Amniotic stem cell (primary cell): ENCODE measurements at places on chromosomes 4 and X.

GRCh38 chr4:174869339-174869738 is 40.3 kb upstream of the GLRA3 start:
- DNase-seq = no peak

DNA sequence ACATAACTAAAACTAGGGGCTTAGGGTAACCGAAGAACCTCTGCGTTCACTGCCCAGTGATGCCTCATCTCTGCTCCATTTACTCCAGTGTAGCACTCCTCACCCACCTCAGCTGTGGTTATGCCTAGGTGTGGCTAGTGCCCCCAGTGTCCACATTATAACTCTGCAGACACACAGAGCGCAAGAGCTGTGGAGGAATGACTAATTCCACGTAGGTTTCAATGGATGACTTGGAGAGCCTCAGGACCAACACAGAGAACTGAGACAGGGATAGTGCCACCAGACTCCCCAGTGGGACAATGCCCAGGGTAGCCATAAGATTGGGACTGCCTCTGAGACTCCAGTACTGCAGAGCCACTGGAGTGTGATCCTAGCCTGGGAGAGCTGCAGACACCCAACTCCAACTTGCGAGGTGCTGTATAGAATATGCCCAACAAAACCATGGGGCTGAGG is 542.4 kb upstream of the DIPK2B start:
- DNase-seq = peak; percentile 57

DNA sequence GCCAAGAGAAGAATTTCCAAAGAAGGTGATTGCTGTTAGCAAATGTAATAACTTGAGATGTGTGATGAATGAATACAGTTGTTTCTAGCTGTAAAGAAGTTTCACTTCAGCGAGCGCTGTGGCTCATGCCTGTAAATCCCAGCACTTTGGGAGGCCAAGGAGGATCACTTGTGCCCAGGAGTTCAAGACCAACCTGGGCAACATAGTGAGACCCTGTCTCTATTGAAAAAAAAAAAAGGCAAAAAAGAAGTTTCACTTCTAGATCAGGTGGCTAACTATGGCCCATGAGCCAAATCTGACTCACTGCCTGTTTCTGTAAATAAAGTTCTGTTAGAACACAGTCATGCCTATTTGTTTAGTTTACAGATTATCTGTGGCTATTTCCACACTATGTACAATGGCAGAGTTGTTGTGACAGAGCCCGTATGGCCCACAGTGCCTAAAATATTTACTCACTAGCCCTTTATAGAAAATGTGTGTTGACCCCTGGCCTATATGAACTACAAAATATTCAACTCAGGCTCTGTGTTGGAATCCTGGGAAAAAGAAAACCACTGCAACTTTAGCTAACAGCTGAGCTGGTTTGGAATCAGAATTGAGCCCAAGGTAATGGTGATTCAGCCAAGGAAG is 54.1 kb upstream of the PRPS1 start:
- DNase-seq = peak; percentile 8

DNA sequence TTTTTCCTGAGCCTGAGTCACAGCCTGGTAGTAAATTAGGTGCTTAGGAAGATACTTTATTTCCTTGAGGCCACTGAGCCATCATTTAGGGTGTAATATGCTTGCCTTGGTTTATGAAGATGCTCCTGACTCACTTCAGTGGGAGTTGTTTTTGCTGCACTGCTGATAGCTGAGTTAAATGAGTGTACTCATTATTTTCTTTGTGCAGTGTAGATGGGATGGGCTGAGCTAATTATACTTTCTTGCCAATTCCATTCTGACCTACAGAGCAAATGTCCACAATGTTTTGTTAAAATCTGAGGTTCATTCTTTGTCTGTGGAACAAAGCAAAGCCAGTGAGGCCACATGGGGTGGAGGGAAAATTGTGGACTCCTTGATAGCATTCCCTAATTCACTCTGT is 60.0 kb downstream of the FGF13 start:
- DNase-seq = no peak

GRCh38 chr4:48683784-48684666 is 96.1 kb downstream of the FRYL start:
- no peak for DNase-seq

DNA sequence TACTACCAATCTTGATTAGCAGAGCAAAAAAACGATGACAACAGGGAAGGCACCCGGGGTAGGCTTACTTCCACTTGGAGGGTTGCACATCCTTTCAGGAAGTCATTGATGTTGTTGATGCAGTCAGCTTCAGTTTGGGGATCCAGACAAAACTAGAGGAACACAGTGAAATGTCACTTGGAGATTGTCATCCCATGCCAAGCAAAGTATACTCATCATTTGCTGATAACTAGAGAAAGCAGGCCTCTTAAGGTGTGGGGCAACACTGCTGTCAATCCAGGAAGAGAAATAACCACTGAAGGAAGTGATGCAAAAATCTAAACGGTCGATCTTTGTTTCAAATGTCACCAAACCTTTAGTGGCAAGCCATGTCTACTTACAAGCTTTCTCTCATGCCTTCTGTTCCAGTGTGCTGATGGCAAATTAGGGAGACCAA is 1.4 kb downstream of the ARHGEF6 start:
- DNase-seq = no peak

DNA sequence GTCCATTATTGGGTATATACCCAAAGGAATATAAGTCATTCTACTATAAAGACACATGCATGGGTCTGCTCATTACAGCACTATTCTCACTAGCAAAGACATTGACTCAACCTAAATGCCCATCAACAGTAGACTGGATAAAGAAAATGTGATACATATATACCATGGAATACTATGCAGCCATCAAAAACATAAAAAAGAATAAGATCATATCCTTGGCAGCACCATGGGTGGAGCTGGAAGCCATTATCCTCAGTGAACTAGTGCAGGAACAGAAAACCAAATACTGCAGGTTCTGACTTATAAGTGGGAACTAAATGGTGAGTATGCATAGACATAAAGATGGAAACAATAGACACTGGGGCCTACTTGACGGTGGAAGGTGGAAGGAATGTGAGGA is 2.3 kb upstream of the APOOL start:
- no peak for DNase-seq

DNA sequence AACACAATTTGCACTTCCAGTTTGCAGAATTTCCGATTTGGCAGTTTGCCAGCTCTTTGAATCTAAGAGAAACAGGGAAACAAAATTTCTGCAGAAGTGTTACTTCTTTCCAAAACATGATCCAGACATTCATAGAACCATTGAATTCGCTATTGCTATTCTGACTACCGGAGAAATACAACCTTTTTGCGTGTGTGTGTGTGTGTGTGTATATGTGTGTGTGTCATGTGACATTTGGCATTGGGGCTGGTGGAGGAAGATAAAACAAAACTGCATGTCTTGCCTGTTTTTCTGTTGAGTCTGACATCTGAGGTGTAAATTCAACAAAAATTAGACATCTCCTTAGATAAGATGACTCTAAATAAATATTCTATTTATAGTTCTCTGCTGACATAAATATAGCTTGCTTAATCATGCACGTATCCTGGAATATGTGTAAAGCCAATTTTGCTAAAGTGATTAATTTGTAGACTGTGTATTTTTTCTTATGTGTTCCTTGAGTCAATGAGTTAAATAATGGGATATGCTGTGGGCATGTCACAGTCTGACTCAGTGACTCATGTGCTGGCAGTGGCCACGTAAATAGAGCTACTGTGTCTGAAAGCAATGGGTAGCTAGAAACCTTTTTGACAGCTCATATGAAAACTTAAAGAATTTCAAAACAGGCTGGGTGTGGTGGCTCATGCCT is 98.9 kb downstream of the HPGD start:
- DNase-seq = no peak

DNA sequence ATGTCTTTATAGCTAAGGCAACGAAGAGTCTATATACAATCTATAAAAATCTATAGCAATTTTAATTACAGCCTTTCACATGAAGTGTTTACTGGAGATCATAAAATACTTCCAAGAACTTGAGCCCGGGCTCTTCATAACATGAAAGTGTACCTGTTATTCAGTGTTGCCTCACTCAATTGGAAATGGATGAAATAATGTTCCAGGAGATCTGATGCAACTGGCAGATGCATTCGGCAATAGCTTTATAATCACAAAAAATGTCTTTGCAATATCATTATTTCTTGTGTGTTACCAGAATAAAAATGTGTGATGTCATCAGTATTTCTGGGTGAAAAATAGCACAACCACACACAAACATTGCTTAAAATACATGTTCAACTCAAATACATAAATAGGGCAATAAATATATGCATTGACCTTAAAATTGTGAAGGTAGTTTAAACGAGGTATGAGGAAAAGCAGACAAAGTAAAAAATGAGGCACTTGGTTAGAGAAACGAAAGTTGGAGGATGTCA is 1266.8 kb upstream of the PCDH7 start:
- DNase-seq = no peak

GRCh38 chrX:46587158-46587557 is 13.6 kb downstream of the CHST7 start:
- peak; percentile 23 for DNase-seq

- no peak for DNase-seq
These were observed 9.9 kb downstream of the ZNF157 start for GRCh38 chrX:47380268-47380667.

DNA sequence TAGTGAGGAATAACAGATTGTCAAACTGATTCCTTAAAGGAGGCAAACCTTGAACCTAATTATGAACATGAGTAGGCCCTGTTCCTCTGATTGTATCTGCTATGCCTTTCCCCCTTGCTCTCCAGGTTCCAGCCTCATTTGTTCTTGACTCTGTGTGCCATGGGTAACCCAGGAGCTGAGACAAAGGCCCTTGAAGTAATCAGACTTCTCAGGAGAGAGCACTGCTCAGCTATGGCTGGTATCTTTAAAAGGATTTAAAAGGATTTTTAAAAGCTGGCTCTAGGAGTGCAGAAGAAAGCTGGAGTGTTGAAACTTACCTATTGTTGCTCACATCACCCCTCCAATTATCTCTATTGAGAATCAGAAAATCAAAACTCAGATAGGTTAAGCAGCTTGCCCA is 1565.5 kb upstream of the AGA start:
- no peak for DNase-seq

- no peak for DNase-seq
These were observed 31.0 kb downstream of the RAB40A start for GRCh38 chrX:103488332-103488731.

GRCh38 chr4:149279331-149279730 is 536.3 kb downstream of the IQCM start:
- no peak for DNase-seq

DNA sequence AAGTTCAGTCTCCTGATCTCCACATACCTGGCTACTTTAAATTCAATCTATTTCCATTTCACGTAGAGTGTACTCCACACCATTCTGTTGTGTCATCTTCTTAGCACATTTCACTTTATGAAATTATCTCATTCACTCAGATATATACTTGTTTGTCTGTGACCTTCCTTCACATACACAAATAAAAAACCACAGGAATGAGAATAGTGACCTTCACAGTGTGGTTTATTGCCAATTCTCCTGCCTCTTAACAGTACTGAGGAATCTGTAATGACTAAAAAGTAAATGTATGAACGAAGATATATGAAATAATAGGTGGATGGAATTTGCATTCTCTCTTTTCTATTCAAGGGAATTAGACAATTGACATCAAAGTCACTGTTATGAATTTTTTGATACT is 183.9 kb upstream of the PCDH7 start:
- DNase-seq = no peak

- no peak for DNase-seq
These were observed 31.0 kb upstream of the PRPS1 start for GRCh38 chrX:107597264-107597663.

DNA sequence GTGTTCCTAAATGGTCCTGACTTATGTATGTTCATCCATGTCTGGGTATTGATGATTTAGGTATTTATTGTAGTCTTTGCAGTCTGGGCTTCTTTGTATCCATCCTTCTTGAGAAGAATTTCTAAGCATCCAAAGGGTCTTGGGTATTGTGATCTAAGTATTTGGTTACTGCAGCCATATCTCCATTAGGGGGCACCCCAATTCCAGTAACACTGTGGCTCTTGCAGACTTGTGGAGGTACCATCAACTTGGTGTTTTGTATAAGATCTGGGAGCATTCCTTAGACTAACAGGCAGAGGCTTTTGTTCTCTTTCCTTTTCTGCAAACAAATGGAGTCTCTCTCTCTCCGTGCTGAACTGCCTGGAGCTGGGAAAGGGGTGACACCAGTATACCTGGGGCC is 113.7 kb upstream of the NEXMIF start:
- DNase-seq = no peak

DNA sequence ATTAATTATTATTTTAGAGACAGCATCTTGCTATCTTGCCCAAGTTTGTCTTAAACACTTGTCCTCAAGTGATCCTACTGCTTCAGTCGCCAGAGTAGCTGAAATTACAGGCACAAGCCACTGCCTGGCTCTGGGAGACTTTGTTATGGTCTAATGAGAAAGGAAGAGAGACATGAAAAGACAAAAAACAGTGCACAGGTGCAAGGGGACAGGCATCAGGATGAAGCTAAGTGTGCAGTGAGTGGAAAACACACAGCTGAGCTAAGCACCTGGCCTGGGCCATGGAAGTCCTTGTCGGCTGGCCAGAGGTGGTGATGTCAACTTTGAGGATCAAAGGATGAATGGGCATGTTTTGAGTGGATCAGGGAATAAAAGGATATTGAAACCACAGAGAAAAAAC is 102.7 kb downstream of the HS3ST1 start:
- no peak for DNase-seq

GRCh38 chr4:173855015-173855414 is 325.0 kb upstream of the HAND2 start:
- no peak for DNase-seq

DNA sequence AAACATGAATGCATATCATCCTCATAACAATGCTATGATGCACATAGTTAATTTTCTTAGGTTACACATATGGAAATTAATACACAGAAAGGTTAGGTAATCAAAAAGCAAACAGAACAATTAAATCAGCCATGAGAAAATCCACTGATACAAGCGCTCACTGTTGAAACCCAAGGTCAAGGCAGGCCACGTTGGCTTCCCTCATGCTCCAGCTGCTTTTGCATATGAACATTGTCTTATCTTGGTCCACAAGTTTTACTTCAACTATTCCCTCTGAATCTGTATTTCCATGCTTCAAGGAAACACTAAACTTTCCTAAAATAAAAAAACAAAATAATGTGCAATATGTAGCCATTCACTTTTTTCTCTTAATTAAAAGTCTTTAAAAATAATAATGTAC is 34.5 kb upstream of the PLA2G12A start:
- no peak for DNase-seq

- no peak for DNase-seq
These were observed 5.6 kb downstream of the PCDH18 start for GRCh38 chr4:137526681-137527080.

GRCh38 chrX:41322821-41323603 is 10.9 kb upstream of the DDX3X start:
- no peak for DNase-seq

- DNase-seq = no peak
These were observed 119.1 kb upstream of the PRDX4 start for GRCh38 chrX:23548164-23548563.
